ENCODE measurements at places on chromosomes 7 and 10.

- DNase-seq = no peak
These were observed 68.5 kb downstream of the TBXAS1 start for GRCh38 chr7:139897422-139898090.

- no peak for DNase-seq
These were observed 196.7 kb downstream of the PRKG1 start for GRCh38 chr10:51270936-51271530.

GRCh38 chr10:5606864-5607263 is 59.5 kb downstream of the ASB13 start:
- DNase-seq = no peak

GRCh38 chr10:13340626-13341376 is 7.3 kb downstream of the SEPHS1 start:
- no peak for DNase-seq

- DNase-seq = no peak
These were observed 201.2 kb downstream of the LHFPL3 start for GRCh38 chr7:104529567-104529966.

DNA sequence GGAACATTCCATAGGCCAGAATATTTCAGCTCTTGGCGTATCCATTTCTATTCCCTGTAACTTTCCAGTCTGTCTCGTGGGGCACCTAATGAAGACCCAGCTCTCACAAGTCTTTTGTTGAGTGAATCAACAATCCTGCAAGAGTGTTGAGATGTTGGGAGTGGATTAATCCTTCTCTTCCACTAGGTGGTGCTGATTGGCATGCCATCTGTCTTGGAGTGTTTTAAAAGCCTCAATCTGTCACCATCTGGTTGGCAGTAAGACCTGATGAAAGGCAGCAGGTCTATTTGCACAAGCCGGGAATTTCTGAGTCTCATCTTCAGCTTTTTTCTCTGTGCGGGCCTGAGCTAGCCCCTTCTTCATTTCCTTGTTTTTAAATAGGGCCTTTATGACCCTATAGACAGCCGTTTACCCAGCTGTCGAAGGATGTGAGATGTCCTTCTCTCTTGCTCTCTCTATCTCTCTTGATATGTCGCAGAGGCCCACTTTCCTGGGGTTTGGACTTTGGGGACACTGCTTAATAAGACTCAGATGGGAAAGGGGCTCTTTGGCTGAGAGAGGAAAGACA is 180.5 kb downstream of the ZNF365 start:
- DNase-seq = no peak

- no peak for DNase-seq
These were observed 121.7 kb upstream of the TRIM24 start for GRCh38 chr7:138338361-138338760.

GRCh38 chr7:127890726-127891125 is 140.5 kb downstream of the LRRC4 start:
- DNase-seq = no peak

DNA sequence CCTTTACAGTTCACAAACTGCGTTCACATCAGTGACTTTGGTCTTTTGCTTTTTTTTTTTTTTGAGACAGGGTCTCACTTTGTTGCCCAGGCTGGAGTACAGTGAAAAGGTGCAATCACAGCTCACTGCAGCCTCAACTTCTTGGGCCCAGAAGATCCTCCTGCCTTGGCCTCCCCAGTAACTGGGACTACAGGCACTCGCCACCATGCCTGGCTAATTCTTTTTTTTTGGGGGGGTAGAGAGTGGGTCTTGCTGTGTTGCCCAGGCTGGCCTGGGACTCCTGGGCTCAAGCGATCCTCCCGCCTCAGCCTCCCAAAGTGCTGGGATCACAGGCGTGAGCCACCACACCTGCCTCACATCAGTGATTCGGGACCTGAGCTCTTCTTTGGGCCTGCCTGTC is 35.7 kb upstream of the UNCX start:
- no peak for DNase-seq

DNA sequence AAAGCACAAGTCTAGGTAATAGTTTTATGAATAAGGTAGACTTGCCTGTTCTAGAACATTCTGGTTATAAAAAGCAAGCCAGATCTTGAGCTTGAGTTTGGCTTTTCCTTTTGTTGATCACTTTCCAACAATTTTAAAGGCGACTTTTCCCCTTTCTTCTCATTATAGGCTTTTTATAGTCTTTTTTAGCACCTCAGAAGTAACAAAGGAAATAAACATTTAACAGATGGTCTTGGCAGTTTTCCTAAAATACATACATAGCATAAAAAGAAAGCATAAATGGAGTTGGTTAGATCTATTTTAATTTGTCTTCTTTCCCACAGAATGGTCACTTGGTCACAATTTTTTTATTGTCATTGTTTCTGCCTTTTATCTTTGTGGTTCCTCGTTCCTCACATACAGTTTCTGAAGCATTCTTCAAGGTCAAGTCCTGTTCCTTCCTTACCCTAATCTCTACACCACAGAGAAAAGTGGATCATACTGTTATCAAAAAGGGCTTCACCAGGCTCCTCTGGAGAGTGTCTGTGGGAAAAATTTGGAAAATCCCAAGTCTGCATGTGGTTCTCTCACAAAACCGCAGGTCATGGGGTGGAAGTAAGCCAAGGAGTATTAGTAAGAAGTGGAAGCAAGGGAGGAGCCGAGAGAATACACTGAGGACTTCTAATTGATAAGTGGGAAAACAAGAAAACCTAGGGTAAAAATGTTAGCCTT is 31.3 kb downstream of the THNSL1 start:
- no peak for DNase-seq

DNA sequence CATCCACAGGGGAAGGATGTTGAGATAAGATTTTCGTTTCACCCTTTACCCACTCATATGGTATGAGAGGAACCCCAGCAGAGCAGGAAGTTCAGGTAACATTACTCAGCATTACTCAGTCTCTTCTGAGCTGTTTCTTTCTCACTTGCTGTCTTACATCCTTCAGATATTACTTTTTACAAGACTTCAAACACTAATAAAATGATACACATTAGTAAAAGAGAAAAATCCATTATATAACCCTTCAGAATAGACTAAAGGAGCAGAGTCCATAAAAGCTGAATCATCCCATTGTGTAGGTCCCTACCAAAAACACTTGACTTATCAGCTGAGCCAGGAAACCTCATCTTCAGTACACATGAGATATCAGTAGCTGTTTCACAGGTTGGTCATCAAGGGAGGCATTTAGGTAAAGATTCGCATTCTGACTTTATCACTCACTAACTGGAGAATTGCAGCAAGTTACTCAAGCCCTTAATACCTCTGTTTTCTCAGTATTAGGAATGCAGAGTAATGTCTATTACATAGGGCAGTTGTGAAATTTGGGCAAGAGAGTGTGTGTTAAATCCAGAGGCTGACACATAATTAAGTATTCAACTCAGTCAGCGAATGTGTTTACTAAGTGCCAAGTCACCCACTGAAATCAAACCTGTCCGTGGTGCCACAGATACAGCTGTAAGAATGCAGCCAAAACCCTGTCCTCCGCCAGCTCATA is 44.7 kb downstream of the KLF6 start:
- no peak for DNase-seq

- DNase-seq = no peak
These were observed 6.6 kb upstream of the ABCC2 start for GRCh38 chr10:99775850-99776249.

DNA sequence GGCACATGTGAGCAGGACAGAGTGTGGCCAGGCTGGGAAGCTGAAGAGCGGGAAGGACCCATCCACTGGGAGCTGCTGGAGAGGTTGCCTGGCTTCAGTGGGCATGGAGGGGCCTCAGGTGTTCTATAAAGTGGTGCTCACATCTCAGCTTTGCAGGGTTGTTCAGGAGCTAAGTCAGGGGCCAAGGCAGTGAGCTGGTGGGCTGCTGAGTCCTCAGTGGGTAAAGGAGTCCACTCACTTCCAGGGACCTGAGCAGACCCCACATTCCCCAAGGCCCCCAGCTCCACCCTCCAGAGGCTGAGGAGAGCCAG is 28.8 kb upstream of the C10orf53 start:
- DNase-seq = no peak

- DNase-seq = no peak
These were observed 182.4 kb downstream of the INHBA start for GRCh38 chr7:41520445-41520844.

DNA sequence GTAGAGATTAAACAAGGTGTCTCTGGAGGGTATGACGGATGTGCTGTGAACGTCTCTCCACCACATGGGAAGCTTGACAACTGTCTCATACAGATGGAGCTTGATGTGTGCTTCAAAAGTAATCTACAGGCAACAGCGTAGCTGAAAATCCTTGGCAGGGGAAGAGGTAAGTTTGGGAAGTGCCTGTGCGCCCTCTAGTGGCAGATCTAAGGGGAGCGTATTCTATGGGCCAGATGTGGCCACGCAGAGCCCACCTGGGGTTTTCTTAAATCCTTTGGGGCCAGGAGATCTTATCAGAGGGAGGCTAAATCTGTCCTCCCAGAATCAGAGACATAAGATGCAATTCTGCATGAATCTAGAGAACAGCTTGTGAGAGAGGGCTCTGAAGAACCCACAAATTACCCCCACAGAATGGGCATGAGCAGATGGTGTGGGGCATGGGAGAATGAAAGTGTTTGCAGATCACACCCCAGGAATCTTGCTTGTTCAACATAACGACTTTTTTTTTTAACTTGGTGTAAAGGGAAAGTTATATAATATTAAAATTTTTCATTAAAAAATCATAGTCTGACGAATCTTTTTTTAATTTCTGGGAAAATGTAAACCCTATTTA is 91.2 kb upstream of the MPP7 start:
- DNase-seq = peak; percentile 38

GRCh38 chr7:134767520-134768168 is 11.8 kb upstream of the CALD1 start:
- no peak for DNase-seq

- no peak for DNase-seq
These were observed 216.9 kb downstream of the POLR1F start for GRCh38 chr7:19491821-19492452.

DNA sequence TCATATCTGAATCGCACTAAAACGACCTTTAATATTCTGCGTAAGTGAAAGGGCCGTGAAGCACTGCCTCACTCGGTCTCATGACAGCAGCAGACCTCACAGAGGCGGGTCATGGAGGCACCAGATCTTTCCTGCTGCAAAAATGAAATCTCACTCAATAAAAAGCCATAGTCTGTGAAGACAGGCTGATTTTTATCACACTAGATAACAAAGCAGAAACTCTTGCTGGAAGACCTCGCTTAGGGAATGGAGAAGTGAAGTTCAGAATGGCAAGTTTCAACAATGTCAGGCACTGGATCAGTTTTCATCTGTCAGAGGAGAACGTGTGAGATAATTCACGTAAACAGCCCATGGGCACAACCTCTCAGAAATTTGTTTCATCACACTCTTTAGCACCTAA is 8.0 kb downstream of the SEPHS1 start:
- no peak for DNase-seq

DNA sequence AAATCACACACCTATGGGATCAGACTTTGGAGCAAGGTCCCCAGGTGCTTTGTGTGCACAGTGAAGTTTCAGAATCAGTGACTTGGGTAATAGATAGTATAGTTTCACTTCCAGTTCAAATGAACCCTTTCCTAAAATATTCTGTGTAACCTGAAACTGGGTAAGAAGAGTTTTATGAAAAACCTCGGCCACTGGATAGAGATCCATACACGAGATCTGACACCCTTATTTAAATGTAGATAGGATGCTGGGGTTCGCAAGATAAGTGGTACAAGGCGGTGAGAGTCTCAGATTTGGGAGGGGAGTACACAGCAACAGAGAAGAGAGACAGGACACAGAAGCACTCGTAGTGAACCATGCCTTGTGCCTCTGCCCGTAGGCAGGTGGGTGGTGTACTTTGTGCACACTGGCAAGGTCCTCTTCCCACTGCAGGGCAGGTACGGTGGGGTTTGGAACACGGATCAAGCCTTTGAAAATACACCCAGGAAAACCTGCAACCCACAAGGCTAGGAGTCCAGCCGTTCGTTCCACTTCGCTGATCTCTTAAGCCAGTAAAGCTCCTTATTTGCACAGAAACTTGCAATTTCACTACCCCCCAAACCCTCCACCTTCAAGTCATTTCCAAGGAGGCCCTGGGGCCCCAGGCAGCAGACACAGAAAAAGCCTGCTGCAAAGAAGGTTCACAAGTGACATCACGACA is 162.8 kb downstream of the USP6NL start:
- no peak for DNase-seq

- DNase-seq = no peak
These were observed 1.4 kb upstream of the DRGX start for GRCh38 chr10:49397036-49397999.

DNA sequence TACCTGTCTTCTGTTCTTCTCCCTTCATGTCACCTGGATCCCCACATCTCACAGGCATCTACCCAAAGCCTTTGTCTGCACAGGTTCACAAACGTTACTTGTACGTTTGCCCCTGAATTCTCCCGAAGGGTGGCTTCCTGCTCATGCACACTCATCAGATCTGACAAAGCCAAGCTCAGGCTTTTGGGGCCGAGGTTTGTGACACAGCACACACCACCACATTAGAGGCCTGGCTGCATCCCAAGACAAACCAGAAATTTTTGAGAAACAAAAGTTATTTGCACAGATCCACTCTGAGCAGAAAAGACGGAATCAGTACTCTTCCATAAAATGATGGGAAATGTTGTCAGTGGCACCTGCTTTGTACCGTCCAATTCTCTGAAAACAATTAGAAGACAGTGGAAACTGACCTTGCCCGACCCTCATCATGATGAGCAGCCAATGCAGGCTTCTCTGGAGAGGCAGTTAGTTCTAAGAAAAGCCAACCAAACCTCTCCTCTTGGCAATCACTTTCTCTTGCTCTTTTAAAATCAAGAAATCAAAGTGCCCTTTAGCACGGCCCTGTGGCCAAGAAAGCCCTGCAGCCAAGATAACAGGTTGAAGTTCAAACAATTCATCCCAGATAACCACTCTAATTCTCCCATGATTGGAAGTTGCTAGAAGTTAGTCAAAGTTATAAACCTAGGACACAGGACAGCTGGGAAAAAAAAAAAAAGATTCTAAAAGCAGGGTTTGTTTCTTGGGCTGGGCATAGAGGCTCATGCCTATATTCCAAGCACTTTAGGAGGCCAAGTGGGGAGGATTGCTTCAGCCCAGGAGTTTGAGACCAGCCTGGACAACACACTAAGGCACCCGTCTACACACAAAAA is 13.6 kb upstream of the SVIL start:
- DNase-seq = no peak

GRCh38 chr10:95391581-95392216 is 100.9 kb upstream of the PDLIM1 start:
- no peak for DNase-seq

GRCh38 chr7:73503229-73503628 is 18.9 kb downstream of the BAZ1B start:
- no peak for DNase-seq

DNA sequence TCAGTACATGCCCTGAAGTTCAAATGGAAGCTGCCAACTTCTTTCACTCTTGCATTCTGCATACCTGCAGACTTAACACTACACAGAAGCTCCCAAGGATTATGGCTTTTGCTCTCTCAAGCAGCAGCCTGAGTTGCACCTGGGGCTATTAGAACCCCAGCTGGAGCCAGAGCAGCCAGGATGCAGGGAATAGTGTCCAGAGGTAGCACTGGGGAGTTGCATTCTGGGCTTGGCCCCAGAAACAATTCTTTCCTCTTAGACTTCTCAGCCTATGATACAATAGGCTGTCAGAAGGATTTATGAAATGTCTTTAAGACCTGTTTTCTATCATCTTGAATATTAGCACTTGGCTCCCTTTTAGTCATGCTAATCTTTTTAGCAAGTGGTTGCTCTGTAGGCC is 886.7 kb upstream of the GHITM start:
- no peak for DNase-seq

GRCh38 chr7:12646139-12646538 is 41.3 kb upstream of the ARL4A start:
- DNase-seq = no peak

GRCh38 chr7:82167558-82168314 is 275.8 kb downstream of the CACNA2D1 start:
- no peak for DNase-seq

GRCh38 chr10:36801660-36802059 is 323.7 kb upstream of the ANKRD30A start:
- no peak for DNase-seq

Data from stimulated activated CD8-positive, alpha-beta memory T cell treated with anti-CD3 and anti-CD28 coated beads, Interleukin-4, amount 100 ng/mL, for 24 hours (primary cell).